ENCODE measurements at places on chromosomes 6 and 20.
A peak's percentile ranks its signal among the peaks of the same experiment; 100 is the strongest.

DNA sequence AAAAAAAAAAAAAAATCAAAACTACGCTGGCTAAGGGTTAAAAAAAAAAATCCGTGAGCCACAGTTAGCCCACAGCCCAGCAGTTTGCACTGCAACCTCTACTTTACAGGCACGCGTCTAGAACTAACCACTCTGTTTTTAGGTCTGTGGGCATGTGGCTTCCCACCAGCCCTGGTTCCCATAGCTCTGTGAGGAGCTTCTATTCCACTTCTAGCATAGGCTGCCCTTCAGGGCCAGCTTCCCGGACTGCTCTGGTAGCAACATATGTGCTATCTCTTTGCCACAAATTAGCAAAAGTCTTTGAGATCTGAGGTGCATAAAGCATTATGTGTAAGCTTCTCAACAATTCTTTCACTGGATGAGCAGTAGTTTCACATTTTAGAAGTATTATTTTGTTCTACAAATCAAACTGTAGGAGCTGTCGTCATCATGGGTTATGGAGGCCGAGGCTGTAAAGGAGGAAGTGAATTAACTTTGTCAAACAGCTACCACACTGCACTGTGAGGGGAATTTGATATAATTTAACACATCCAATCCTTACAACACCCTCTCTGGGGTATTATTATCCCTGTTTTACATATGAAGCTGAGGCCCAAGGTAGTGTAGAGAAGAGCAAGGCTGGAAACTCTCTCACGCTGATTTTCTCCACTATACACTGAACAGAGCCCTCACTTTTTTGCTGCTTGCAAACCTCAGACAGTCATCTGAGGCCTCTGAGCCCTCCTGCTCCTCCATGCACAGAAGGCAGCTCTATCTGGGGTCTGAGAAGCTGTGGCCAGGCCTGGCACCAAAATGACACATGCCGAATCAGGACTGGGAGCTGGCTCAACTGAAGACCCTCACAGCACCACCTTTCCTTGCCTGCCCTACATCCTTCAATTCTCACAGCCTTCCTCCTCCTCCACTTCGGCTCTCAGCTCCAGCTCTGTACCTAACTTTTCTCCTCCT is 35.4 kb downstream of the MAN1A1 start:
- no peak for DNase-seq

GRCh38 chr6:160198606-160199211 is 59.9 kb downstream of the SLC22A2 start:
- DNase-seq, result no peak

GRCh38 chr6:139439349-139439748 is 64.9 kb upstream of the CITED2 start:
- no peak for DNase-seq

GRCh38 chr6:22943327-22943726 is 374.0 kb downstream of the HDGFL1 start:
- DNase-seq, result no peak

DNA sequence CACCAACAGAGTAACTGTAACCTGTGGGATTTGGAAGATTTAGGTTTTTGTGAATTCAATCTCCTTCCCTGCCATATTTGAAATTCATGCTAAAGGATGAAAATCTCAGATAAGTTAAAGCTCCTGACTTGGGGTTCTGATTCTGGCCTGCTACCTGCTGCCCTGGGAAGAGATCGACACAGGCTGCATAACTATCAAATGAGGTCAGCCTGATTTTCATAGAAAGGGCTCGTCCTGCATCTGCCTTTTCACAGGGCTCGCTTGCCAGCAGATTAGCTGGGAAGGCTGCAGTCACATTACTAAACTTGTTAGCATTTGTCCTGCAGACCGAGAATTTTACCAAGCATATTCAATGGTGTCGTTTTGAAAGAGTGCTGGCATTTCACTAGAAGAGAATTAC is 14.6 kb downstream of the GCLC start:
- peak; percentile 46 for DNase-seq

DNA sequence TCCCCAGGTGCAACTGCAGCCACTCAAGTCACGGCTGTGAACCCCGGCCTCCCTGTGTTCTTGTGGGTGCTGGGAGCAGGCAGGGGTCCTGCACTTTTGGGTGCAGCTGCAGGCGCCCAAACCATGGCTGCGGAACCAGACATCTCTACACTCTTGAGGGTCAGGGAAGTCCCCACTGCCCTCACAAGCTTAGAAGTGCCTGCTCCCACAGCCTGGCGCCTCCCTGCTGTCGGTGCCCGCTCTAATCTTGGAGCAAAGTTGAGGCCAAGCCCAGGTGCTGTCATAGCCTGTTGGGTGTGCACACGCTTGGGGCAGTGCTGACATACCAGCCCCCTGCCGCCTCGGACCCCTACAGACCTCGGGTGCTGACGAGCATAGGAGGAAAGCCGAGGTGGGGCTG is 6.2 kb downstream of the DEFB132 start:
- DNase-seq, result no peak

- no peak for DNase-seq
Measured at GRCh38 chr20:646107-646867, 6.7 kb downstream of the SRXN1 start.

DNA sequence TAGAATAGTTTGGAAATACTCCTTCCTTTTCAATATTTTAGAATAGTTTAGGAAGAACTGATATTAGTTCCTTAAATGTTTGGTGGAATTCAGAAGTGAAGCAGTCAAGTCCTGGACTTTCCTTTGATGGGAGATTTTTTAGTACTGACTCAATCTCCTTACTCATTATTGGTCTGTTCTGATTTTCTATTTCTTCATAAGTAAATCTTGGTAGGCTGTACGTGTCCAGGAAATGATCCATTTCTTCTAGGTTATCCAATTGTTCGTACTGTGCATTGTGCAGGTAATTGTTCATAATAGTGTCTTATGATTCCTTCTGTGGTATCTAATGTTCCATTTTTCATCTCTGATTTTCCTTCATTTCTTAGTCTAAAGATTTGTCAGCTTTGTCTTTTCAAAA is 138.9 kb downstream of the SYCP2 start:
- DNase-seq, result no peak

DNA sequence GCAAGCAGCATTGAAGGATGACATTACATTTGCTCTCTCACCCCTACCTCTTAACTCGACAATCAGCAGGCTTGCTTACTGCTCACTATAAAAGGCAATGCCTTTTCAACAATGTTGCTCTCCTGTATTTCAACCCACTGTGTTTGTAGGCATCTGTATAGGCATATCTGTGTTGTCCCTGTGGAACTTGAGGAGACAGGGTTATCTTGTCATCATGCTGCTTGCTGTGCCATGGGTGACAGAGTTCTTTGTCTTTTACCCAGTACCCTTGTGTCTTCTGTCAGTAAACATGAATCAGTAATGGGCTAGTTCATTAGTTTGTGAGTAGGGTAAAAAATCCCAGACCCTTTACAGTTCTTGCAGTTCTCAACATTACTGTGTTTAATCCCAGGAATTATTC is 25.2 kb downstream of the PHF3 start:
- no peak for DNase-seq

DNA sequence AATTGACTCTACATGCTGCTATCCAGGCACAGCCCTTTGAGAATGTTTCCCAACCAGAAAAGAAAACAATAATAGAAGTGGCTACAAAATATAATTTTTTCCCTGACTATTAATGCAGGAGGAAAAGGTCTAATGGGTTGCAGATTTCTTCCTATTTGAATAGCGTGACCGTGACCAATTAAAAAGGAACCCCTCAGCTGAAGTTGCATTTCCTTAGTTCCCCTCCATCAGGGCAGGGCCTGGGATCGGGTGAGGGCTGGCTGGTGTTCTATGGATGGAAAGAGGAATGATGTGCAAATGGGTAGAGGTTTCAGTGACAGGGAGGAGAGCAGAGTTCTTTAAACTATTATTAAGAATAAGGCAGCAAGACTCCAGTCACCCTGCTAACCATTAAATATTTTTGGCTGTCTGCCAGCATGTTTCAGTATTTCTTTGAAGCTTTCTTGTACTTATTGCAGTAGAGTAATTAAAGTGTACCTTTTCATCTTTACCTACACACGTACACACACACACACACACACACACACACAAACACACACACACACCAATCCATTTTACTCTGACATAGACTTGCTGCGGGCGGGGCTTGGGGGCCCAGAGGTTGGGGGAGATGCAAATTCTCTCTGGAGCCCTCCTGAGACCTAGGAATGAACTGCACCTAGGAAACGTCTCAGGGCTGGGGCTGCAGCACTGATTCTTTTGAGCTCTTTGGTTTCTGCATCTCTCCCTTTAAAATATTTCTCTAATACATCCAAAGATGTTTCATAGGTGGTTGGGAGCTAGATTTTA is 154.8 kb upstream of the SLC35B3 start:
- no peak for DNase-seq

DNA sequence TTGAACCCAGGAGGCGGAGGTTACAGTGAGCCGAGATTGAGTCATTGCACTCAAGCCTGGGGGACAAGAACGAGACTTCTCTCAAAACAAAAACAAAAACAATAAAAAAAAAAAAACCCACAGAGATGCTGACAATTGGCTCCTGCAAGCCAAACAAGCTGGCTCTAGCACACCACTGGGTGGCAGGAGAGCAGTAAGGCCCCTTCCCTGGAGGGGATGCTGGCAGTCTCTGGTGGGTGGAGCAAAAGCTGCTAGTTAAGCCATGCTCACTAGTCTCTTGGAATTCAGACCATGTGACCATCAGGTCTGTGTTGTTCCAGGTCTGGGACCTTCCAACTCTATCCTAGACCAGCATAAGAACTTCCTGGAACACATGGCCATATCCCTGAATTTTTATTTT is 18.9 kb upstream of the DSN1 start:
- peak; percentile 71 for DNase-seq

- no peak for DNase-seq
Measured at GRCh38 chr6:149919834-149920225, 3.1 kb downstream of the RAET1G start.

GRCh38 chr6:67237277-67237676 is 1397.8 kb upstream of the ADGRB3 start:
- DNase-seq, result no peak
